ENCODE measurements at places on chromosomes 3 and 15. TPM values are rescaled to one million over a fixed set of nuclear protein-coding genes. Genes with fewer than 3 reads are reported as not detected.

GRCh38 chr3:30632065-30632464 is 25.7 kb downstream of the TGFBR2 start:
- no peak for DNase-seq
- H3K4me3 ChIP-seq: no peak overlapping the region
- no peaks in the 10 kb centered on the region for H3K27me3 ChIP-seq
- H3K27ac ChIP-seq: peak overlapping the region; percentile 34
- no peaks in the 10 kb centered on the region for H3K36me3 ChIP-seq
- H3K4me1 ChIP-seq: peaks cover 30% of the 10 kb centered on the region

DNA sequence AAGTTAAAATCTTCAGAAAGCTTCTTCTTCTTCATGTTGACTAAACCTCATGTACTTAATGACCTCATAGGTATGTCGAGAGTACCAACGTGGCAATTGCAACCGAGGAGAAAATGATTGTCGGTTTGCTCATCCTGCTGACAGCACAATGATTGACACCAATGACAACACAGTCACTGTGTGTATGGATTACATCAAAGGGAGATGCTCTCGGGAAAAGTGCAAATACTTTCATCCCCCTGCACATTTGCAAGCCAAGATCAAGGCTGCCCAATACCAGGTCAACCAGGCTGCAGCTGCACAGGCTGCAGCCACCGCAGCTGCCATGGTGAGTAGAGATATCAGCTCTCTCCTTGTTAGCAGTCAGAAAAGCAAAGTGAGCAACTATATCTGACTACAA is 176.5 kb downstream of the MBNL1 start:
- H3K36me3 ChIP-seq: no peaks in the 10 kb centered on the region
- DNase-seq: no peak
- no peak overlapping the region for H3K4me3 ChIP-seq
- peak overlapping the region; percentile 85 for H3K27ac ChIP-seq
- no peaks in the 10 kb centered on the region for H3K4me1 ChIP-seq
- H3K27me3 ChIP-seq: no peaks in the 10 kb centered on the region

DNA sequence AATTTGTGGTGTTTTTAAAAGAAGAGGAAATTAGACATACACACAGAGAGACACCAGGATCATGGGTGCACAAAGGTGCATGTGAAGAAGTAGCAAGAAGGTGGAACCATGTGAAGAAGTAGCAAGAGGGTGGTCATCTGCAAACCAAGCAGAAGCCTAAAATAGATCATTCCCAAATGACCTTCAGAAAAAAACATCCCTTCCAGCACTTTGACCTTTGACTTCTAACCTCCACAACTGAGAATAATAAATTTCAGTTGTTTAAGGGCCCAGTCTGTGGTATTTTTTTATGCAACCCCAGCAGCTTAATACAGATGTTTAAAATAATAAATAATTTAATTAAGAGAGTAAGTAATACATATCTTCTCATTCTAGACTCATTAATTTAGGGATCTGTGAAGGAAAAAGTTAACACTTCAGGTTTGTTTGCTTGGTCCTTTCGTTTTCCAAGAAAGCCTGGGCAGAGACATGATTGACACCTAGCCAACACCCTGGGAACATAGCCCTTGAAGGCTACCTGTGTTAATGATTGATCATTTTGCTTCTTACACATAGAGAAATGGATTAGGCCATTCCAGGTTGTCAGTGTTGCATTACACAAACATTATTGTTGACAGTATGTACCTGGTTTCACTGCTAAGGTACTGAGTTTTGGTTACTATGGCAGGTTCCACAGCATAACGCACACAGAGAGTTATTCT is 1331.2 kb upstream of the GBE1 start:
- no peaks in the 10 kb centered on the region for H3K27me3 ChIP-seq
- no peaks in the 10 kb centered on the region for H3K4me1 ChIP-seq
- H3K4me3 ChIP-seq: no peak overlapping the region
- no peaks in the 10 kb centered on the region for H3K36me3 ChIP-seq
- DNase-seq: no peak

GRCh38 chr3:125186261-125186787 is 26.2 kb downstream of the SLC12A8 start:
- H3K27me3 ChIP-seq: no peaks in the 10 kb centered on the region
- H3K27ac ChIP-seq: peak overlapping the region; percentile 43
- H3K36me3 ChIP-seq: no peaks in the 10 kb centered on the region

Gene PPCDC
- 1.3 TPM for total RNA-seq
